ENCODE measurements at places on chromosomes 5 and 9.

DNA sequence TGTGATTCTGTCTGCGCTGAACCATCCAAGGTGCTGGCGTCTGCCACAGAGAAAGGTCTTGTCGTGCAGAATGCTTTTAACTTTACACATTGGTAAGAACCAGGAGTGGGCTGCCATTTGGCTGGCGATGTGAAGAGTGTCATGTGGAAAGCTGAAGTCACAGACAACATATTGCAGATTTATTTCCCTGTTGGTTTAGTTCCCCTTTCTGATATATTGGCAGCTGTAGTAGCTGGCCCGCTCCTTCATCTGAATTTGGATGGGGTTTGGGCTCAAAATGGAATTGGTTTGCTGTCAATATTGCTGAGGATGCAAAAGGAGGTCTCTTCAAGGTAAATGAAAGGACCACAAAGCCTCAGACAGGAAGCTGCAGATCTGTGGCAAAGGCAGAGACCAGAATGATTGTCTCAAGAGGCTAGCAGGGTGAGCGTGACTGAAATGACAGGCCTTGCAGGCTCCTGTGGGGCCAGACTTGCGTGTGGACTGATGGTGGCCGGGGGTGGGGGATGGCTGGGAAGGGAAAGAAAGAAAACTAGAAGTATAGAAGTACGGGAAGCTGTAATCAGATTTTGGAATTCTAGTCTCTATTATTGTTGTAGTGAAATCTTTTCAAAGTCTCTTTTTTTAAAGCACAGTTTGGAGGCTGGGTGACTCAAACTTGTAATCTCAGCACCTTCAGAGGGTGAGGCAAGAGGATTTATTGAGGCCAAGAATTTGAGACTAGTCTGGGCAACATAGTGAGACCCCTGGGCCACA is 25.1 kb upstream of the CD180 start:
- no peak for DNase-seq

GRCh38 chr9:136220017-136220729 is 15.2 kb upstream of the LHX3 start:
- DNase-seq, result peak; percentile 60

GRCh38 chr5:127235136-127235535 is 55.5 kb upstream of the MEGF10 start:
- DNase-seq, result no peak

DNA sequence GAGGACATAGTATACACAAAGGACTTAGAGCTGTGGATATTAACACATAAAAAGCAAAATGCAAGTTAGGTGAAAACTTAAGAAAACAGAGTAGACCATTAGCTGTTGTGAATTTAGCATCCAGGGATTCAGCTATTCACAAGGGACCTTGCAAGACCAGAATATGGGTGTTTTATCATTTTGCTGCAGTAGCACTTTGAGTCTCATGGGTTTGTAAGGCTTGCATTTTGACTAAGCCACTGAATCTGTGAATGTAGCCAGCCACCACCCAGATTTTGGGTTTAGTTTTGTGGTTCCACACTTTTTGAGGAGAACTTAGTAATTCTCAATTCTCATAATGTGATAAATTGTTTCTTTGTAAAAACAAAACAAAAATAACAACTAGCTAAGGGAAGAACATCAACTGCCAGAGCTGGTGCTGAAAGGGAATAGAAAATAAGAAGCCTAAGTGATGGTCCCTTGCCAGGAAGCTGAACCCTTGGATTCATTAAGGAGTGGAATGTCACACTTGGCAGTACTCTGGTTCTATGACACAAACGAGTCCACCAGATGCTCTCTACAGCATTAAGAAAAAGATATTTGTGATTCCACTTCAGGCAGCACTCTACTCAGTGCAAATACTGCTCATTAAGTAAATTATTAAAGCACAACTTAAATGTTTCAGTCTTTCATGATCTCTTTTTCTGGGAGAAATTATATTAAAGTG is 557.4 kb upstream of the ZNF462 start:
- no peak for DNase-seq

GRCh38 chr5:52491071-52491787 is 296.5 kb upstream of the ITGA1 start:
- no peak for DNase-seq

- no peak for DNase-seq
Observed at GRCh38 chr9:78707080-78707479, 410.2 kb downstream of the PSAT1 start.

GRCh38 chr9:137658781-137659180 is 40.0 kb downstream of the EHMT1 start:
- DNase-seq, result no peak

GRCh38 chr9:92633614-92634278 is 36.2 kb downstream of the IPPK start:
- DNase-seq, result no peak

- peak; percentile 86 for DNase-seq
Observed at GRCh38 chr5:40399349-40399748, 280.4 kb upstream of the PTGER4 start.

All from EH (cell line).